ENCODE measurements at places on chromosomes 3 and 15.

DNA sequence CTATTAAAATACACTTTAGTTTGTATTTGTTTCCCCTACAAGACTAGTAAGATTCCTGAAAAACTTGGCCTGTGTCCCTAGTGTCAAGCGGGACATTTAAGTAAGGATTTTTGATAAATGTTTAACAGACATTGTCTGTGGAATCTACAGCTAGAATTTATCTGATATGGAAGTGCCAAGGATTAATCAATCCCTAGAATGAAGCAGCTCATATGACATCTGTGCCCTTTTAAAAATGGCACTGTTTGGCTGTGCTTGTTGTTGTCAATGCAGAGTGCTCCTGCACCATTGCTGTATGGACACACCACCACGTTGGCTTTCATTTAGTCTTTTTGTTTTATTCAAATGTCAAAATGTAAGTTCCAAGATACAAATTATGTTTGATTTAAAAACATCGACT lies 14.3 kb upstream of the PDCD7 start:
- DNase-seq, result no peak

DNA sequence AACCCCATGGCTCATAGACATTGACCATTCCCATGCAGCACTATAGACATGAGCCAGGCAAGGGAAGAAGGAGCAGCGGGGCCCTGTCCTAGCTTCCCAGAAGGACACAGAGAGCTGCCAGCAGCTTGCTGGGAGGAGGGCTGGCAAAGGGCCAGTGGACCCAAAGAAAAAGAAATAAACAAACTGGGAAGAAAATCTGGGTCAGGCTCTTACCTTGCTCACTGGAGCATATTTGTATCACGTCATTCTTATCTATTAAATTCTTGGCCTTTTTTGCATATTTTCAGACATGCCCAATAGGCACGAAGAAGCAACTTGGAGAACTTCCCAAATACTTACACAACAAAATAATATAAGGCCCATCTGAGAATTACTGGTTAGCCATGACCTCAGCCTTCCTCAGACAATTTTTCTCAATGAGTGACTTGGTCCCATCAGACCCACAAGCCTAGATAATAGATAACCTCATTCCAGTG lies 28.4 kb downstream of the RASGRP1 start:
- no peak for DNase-seq

GRCh38 chr3:175672119-175672689 lies 813.1 kb downstream of the NAALADL2 start:
- DNase-seq, result peak; percentile 33

DNA sequence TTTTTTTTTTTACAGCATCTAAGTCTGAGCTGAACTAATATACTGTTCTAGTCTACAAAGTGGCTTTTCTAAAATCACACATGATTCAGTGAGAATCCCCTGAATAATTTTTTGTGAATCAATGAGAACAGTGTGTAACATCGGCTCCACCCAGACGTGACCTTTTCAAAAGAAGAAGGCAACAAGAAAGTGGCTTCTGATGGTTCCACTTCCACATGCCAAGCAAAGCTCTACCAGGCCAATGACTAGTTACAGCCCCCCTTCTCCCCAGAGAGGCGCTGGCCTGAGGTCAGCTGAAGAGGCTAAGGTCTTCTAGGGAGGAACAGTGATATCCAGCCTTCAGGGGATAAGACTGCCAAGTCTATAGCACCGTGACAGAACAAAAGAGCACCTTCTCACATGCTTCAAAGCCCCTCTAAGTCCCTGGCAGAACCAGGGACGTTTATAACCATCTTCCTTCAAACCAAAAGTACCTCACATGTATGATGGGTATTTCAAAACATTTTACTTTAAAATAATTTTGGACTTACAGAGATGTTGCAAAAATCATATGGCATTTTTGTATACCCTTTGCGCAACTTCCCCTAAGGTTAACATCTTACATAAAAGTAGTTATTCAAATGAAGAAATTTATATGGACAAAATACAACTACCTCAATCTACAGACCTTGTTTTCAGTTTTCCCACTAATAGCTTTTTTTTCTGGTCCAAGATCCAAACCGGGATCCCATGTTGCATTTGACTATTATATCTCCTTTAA lies 177.9 kb downstream of the OSBPL10 start:
- DNase-seq, result no peak

GRCh38 chr15:73685981-73686380 lies 1.8 kb downstream of the CD276 start:
- DNase-seq, result no peak

DNA sequence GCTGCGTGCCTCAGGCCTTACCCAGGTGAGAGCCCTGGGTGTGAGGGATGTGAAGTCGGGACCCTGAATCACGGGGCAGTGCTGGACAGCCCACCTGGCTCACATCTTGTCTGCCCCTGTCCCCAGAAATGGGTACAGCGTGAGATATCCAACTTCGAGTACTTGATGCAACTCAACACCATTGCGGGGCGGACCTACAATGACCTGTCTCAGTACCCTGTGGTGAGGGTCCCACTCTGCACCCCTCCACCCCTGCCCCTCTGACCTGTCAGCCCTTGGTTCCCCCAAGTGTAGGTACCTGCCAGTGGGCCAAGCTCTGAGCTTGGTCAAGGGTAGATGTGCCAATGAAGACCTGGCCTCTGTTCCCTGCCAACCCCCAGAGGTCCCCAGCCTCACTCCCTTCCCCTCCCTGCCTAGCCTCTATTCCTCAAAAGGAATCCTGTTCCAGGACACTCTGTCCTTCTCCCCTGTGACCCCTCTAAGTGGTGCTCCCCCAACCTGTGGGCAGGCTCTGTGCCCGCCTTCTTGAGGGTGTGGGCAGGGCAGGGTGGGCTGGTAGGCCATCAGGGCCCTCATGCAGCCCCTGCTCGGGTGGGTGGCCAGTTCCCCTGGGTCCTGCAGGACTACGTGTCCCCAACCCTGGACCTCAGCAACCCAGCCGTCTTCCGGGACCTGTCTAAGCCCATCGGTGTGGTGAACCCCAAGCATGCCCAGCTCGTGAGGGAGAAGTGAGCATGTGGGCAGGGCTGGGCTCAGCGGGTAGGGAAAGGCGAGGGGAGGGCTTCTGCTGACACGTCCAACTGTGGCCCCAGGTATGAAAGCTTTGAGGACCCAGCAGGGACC lies 25.1 kb downstream of the NBEAL2 start:
- DNase-seq, result no peak

Measured in hippocampal formation (tissue), 2 donors.